Fibroblast of gingiva (primary cell): ENCODE measurements at places on chromosomes 7 and 10.

DNA sequence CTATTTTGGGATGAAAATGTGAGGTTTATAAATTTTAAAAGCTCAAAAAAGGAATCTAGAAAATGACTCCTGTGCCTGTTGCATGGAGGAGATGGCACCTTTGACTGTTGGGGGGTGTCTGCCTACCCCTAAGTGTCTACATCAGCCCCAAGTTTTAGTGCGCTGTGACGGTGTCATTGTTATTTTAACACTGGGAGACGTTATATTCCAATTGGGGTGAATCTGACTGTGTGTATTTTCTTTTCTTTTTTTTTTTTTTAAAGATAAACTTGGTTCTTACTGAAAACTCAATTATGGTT, 517 bp downstream of the SRGN start:
- no peak for DNase-seq

GRCh38 chr7:2487586-2488271, 11.5 kb upstream of the GRIFIN start:
- DNase-seq, result peak; percentile 27

- peak; percentile 84 for DNase-seq
Observed at GRCh38 chr7:152050547-152050971, 25.1 kb downstream of the GALNT11 start.

DNA sequence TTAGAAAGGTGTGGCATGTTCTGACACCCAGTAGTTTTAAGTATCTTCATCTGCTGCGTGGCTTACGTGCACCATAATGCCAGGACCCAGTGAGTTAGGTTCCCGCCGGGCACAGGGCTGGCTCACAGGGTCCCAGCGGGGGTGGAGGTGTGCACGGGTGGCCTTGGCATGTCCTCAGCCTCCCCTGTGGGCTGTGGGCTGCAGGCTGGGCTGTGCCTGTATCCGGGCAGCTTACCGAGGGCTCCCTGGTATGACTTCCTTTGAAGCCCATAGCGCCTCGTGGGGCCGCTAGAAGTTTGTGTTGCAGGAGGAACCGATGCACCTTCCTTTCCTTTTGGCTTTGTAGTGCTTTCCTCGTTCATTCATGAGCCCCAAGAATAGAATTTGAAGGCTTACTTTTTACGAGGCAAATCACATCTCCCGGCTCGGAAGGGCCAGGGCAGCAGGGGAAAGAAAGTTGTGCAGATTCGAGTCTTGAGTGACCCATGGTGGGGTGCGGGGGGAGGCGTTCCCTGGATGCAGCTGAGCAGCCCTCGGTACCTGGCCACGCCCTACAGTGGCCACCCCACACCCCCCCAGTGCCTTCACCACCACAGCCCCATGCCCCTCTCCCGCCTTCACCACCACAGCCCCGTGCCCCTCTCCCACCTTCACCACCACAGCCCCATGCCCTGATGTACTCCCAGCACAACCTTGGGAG, 113.2 kb downstream of the WDR37 start:
- DNase-seq, result no peak

DNA sequence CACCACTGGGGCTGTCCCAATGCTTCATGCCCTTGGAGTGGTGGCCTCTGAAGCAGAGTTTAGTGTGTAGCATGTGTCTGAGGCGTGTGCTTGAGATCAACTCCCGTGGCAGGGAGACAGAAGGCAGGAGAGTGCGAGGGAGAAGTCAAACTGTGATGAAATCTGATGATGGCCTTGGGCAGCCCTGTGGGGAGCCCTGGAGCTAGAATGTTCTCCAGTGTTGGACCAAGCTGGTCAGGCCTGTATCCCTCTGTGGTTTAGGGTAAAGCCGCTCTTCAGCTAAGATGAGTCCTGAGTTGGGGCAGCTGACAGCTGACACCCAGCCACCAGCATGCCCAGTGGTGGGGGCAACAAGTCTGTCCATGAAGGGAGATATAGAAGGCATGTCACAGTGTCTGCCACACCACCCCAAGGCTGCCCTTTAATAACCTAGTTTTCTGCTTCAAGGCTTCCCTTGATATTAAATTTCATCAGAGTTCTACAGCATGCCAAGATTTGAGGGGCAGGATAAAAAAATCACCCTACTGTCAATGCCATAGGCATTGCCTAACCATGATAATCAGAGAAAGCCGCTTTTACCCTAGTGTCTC, 170.5 kb upstream of the SVIL start:
- DNase-seq, result peak; percentile 77

DNA sequence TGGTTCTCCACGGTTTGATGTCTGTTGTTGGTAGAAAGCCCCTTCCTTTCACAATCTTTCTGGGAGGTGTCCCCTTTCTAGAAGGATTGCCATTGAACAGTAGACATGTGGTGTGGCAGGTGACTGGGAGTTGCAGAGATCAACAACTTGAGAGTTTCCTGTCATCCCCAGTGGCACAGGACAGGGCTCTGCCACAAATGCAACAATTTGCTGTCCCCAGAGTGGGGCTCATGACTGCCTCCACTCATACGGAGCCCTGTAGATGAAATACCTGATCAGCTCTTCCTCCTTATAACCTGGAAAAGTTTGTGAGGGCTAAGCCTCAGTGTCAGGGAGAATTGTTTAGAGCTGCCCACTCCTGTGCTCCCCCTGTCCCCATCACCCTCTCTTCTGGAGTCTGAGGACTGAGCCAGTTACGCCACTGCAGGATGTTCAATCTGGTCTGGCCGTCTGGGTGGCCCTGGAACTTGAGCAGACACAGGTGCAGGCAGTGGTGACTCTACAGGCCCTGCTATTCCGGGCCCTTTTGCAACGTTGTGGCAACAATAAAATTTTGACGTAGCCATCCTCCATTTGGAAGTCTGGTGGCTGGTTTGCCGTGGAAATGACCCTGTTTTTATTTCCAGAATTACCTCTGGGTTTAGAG, 6.5 kb downstream of the DBNL start:
- no peak for DNase-seq

GRCh38 chr10:102230264-102230860, 4.3 kb downstream of the ELOVL3 start:
- DNase-seq, result peak; percentile 62
